ENCODE measurements at places on chromosomes 5 and 9. TPM values are rescaled to one million over a fixed set of nuclear protein-coding genes. Genes with fewer than 3 reads are reported as not detected.

SPATA31E1 gene
- not detected for total RNA-seq

DNA sequence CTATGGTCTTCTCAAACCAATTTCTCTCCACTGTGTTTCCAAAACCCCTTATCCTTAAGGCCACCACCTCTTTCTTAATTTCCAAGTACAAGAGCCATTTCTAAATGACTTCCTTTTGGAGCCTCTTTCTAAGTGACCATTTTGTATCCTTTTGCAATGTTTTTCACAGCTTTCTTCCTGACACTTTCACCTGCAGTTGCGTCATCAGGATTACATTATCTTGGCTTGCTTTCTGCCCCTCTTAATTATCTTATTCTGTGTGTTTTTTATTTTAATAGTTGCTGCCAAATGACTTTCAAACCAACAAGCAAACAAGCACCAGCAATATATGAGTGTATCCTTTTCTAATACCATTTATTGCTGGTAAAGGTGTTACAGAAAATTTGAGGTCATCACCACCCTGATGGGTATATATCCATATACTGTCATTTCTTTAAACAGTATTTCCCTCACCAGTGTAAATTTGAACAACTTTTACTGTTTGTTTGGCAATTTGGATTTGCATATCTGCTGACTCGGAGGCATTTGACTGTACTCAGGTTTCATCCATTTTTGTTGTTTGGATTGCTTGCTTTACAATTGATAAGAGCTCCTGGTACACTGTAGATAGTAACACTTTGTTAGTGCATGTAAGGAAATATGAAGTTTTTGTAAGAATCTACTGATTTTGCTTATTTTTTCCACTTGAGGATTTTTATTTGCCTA, 5.4 kb upstream of the ANXA1 start:
- no peak for DNase-seq

PCDHGA5 gene
- total RNA-seq, result 0.70 TPM

PCDHB11 gene
- 0.82 TPM for total RNA-seq

DNA sequence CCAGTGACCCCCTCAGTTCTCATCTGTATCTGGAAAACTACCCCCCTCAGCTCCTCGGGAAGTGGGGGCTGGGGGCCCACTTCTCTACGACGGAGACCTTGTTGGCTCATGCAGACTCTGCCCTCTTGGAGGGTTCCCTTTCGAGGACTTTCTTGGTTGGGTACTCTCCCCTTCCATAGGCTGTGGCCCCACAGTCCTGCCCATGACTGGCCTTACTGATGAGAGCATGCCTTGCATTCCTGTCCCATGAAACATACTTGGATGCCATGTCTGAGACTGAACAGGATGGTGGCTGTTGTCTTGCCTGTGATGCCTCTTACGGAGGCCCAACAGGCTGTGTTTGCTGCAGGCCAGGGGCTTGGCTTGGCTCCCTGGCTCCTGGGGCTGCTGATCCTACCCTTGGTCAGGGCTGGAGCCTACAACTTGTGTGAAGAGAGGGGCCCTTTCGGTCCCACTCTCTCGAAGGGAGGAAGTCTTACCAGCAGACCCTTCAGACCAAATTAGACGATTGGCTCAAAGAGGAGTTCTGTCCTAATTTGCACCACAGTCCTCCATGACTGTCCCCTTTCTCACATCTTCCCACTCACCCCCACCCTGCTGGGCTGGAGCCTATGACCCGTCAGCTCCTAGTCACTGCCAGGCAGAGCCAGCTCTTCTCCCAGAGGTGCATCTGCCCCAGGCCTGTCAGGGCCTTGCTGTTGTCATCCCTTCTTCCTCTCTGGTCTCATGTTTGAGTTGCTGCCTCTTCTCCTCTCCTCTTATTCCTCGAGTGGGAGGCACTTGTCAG, 109.9 kb downstream of the CACNA1B start:
- DNase-seq, result no peak

GRCh38 chr5:103035701-103036100, 84.2 kb downstream of the GIN1 start:
- DNase-seq, result no peak

DNA sequence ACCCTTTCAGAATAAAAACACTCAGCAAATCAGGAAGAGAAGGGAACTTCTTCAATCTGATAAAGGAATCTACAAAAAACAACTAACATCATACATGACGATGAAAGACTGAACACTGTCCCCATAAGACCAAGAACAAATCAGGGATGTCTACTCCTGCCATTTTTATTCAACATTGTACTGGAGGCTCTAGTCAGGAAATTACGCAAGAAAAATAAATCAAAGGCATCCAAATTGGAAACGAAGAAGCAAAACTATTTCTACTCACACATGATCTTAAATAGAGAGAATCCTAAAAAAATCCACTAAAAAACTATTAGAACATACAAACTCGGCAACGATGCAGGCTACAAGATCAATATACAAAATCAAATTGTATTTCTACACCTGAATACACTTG, 42.3 kb downstream of the IPPK start:
- DNase-seq, result no peak

DNA sequence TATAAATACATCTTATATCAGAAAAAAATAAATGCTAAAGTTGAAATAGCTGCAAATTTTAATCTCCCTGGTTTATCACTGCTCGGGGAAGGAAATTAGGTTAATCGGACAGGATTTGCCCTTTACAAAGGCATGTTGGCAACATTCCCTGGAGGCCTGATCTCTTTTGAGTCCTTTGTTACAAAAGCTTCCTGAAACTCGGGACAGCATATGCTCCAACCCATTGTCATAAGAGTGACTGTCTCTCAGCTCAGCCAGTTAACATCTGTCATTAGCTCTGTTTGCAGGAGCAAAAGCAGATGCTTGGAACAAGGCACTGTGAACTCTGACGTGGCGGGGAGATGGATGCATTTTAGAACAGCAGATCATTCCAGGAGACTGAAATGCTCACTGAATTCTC, 80.6 kb downstream of the MYO10 start:
- no peak for DNase-seq

GRCh38 chr5:39466846-39467245, 42.1 kb upstream of the DAB2 start:
- DNase-seq, result no peak

GRCh38 chr9:79812099-79812498, 240.3 kb downstream of the TLE4 start:
- DNase-seq, result no peak

GRCh38 chr5:16392718-16393117, 72.9 kb downstream of the ZNF622 start:
- DNase-seq, result no peak

GRCh38 chr9:96088510-96088909, 213.0 kb downstream of the ERCC6L2 start:
- DNase-seq, result no peak

GRCh38 chr5:121833617-121834016, 18.1 kb upstream of the FTMT start:
- DNase-seq, result no peak

GRCh38 chr9:18441261-18441660, 32.7 kb upstream of the ADAMTSL1 start:
- DNase-seq, result no peak

OTP gene
- total RNA-seq, result not detected

- no peak for DNase-seq
Measured at GRCh38 chr9:130837643-130838042, 2.6 kb downstream of the ABL1 start.

PCDHB14 gene
- 1.7 TPM for total RNA-seq

GRCh38 chr5:150143350-150144245, 12.0 kb downstream of the PDGFRB start:
- DNase-seq, result peak; percentile 67

DNA sequence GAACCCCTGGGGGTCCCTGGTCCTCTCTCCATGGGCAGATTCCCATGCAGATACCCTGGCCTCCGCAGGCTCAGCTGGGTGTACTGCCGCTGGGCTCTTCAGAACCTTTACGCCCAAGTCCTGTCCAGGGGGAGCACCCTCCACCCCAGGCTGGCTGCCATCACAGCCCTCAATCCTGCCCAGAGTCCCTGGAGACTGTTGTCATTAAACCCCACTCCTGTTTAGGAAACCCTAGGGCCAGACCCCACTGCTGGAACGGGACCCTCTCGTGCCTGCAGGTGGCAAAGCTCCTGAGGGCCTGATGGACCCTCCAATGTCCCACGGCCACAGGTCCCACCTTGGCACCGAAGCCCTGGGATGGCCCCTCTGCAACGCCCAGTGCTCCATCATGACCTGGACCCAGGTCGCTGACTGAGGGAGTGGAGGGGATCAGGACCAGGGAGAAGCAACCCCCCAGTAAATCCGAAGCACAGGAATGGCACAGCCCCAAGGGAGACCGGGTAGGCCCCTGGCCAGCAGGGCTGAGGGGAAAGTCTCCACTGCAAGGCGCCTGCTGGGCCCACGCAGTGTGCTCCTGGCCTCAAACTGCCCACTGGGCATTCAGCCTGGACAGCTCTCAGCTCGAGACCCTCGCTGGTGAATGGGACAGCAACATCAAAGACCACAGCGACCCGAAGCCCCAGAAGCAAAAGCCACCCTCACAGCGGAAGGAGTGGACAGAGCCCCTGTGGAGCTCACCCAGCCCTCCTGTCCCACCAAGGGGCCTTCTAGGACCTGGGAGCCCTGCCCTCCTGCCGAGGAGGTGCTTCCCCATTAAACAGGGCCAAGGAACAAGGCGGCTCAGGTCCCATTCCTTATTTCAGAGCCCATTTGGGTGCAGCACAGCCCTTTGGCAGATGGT, 8.3 kb downstream of the ZDHHC11B start:
- DNase-seq, result no peak

DNA sequence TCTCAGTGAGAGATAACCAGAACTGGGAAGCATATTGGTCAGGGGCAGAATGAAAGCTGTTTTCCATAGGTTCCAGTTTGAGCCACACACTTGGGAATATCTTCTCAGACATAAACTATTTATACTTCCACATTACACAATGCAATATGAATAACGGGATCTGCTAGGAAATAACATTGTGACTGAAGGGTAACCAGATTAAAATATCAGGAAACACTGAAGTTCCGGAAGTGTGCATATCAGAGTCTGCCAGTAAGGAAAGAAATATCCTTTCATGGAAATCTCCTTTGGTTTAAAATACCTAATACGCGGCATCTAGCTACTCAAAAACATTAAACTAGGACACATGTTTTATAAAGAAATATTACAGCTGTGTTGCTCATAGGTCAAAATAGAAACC, 56.3 kb downstream of the ST8SIA4 start:
- DNase-seq, result no peak

GRCh38 chr5:11531811-11532555, 372.3 kb downstream of the CTNND2 start:
- no peak for DNase-seq

DNA sequence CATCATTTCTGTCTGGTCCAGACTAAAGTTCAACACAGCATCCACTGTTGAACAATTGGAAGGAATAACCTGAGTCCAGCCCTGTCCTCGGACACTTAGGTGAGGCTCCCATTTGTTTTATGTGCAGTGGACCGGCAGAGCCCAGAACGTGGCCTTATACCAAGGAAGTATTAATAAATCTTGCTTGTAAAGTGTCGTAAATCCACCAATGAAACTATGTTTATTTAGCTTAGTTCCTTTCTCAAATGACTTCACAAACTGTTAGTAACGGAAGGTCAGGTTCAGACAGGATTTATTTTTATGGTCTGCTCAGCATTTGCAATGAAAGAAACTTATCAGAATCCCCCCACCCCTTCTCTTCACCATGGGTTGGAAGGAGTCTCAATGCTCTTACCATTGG, 149.5 kb downstream of the PCSK1 start:
- DNase-seq, result no peak

GRCh38 chr5:174420651-174421407, 303.6 kb upstream of the MSX2 start:
- DNase-seq, result no peak

DEPDC1B gene
- 7.0 TPM for total RNA-seq

DNA sequence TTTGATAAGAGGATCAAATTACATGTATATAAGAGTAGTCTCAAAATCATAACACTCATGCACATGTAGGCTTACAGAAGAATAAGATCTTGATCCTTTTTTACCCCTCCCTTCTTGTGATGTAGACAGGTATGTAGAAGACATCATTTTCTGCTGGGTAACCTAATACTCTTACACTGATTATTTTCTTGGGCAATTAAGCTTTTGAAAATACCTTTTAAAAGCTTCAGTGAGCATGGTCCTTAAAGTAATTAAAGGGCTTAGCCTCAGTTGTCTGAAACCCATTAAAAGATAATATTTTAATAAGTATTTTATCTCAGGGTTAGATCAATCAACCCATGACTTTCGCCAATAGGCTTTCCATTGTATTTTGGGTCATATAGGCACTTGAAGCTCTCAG, 50.6 kb downstream of the ALDH1A1 start:
- DNase-seq, result no peak

GRCh38 chr5:163460562-163461171, at the start of gene HMMR:
TSS of gene HMMR (plus strand) at chr5:163460632. CDS start at chr5:163460693, 61 bp downstream.
- DNase-seq, result no peak

DNA sequence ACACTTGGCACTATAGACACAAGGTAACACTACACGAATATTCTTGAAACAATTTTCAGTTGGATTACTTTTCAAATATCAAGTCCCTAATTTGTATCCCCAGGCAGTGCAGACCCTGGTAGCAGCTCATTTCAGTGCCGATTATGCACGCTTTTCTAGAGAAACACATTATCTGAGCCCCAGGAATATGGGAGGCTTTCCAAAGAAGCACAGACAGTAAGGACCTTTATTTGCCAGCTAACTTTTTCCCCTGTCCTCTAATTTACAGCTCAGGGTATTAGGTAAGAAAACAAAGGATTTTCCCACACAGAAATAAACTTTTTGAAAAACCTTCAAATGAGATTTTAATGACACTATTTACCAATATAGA, 852.3 kb upstream of the DMAC1 start:
- DNase-seq, result no peak

DNA sequence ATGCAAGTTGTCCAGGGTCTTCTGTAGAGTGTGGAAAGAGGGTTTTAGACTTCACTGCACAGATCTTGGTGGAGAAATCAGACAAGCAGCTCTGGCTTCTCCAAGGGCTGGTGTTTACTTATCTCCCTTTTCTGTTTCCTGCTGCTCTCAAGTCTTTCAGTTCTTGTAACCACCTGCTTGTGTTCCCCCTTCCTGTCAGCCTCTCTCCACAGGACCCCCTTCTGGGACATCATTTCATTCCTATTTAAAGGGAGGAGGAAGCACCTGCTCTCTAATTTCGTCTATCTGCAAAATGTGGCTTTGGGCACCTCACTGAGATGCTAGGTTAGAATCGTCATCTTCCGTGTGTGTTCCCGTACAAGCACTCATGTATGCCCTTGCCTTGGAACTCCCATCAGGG, 636.2 kb downstream of the MTRR start:
- DNase-seq, result no peak

ARID3C gene
- total RNA-seq, result not detected

DNA sequence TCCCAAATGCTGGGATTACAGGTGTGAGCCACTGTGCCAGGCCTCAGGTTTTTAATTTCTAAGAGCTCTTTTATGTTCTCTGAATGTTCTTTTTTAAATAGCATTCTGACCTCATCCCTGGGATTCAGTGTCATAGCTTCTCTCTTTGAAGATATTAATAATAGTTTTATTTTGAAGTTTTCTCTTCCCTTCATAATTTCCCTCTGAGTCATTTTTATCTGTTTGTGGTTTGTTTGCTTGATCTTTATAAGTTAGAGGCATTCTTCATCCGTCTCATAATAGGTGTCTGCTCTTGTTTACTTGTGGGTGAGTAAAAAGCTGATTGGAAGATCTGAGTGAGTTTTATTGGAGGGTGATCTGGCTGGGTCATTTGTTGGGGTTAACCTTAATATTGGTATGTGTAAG, 12.5 kb upstream of the MAMDC2 start:
- DNase-seq, result no peak

- peak; percentile 29 for DNase-seq
Measured at GRCh38 chr5:69271376-69271775, 36.7 kb downstream of the CDK7 start.
